Esophagus mucosa (tissue), 1 donor: ENCODE measurements at places on chromosomes 1 and 21. TPM values are rescaled to one million over a fixed set of nuclear protein-coding genes. Genes with fewer than 3 reads are reported as not detected.

DNA sequence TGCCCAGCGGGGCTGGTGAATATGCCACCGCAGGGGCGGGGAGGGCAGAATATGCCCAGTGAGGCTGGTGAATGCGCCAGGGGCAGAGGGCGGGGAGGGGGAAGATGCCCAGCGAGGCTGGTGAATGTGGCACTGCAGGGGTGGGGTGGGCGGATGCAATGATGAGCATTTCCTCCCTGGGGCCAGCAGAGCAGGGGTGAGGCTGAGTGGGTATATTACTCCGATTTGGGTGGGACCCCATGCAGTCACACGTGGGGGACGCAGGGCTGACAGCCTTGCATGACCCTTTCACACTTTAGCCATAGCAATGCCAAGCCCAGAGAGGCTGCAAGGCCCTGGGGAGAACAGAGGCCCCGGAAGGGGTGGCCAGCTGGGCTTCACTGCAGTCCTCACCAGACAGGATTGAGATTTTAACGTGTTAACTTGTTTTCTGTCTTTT lies 9.3 kb upstream of the SLX9 start:
- peak; percentile 2 for ATAC-seq

DNA sequence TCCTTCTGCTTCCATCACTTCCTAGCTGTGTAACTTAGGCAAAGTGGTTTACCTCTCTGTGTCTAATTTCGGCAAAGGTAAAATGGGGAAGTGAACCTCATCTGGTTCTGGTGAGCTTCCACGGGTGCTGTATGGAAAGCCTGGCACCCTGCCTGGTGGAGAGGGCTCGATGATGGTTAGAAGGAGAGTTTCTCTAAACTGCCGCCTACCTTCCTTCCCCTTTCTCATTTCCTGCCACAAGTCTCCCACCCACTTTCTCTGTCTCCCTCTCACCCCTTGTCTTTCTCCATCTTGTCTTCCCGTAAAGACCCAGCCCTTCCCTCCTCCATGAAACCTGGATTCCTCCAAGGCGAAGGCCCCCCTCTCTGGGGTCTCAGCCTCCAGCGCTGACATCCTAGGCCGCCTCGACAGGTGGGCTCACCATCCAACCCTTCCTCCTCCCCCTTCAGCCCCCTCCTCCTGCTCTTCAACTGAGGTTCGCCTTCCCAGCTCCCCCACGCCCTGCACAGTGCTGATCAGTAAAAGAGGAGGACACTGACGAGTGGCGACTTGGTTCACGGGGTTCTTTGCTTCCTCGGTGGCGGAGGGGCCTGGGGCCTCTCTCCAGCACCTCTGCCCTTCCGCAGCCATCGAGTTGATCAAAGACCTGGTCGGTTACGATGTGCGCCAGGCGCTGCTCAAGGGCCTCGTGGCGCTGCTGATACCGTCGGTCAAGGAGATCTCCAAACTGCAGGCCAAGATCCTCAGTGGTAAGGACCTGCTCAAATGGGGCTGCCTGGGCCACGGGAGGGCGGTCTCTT lies 7.3 kb downstream of the RNU5D-1 start:
- ATAC-seq: no peak

GRCh38 chr1:223704921-223705878 lies 7.1 kb upstream of the CAPN2 start:
- ATAC-seq: no peak

DNA sequence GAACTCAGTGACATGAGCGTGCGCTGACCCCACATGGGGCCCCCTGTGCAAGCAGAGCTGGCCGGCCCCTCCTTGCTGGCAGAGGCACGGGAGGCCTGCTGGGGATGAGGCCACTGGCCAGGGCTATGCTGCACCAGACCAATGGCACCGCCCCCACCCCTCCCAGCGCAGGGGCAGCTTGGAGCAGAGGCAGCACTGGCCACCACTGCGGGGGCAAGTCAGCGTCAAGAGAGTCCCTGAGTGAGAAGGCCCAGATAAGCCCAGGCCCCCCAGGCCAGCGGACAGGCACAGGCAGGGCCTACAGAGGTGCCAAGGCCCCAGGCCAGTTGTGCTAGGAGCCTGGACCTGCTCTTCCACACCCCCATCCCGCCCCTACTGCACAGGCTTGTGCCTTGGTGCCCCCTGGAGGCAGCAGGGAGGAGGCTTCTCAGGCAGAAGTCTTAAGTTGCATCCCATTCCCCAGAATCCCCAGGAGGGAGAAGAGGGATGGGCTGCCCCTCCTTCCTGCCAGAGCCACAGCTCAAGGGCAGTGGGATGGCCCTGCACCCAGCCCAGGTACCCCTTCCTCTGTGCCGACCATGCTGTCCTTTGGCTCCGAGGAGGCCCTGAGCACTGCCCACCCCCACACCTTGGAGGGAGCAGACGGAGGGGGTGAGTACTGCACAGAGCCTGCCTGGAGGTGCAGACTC lies 35.8 kb downstream of the EPHX1 start:
- ATAC-seq: peak; percentile 86

- ATAC-seq: no peak
Observed at GRCh38 chr1:208154040-208154439, 90.1 kb downstream of the PLXNA2 start.

DNA sequence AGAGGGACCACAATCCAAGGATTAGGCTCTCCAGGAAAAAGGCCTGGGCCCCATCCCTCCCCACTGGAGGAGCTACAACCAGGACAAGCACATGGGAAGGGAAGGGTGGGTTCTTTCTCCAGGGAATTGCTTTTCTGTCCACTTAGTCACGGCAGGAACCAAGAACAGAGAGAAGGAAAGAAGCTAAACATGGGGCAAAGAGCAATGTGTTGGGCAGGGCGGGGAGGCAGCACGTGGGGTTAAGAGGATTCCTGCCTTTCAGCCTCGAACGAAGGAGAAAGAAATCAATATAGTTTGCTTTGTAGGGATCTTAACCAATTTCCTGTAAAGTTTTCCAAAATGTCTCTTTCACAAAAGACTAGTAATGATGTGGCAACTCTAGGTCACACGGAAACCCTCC lies 21.7 kb downstream of the ERI3 start:
- no peak for ATAC-seq

DNA sequence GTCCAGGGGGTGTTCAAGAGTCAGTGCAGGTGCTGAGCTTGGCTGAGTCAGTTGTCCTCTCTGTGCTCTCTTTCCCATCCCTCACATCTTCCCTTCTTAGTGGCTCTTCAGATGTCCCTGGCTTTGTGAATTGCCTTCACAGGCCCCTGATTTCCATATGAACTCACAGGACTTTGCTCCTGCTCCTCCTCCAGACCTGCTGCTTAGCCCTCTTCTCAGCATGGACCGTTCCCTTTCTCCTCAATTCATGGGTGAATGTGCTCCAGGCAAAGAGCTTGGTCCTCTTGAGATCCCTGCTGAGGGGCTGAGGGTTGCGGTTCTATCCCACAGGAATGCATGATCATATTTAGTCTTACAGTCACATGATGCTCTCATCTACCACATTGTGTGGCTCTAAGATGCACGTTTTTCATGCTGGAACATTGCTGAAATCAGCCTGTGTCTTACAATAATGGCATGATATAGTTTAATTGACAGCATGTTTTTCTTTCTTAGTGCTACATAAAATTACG lies 30.5 kb downstream of the CACNA1E start:
- no peak for ATAC-seq

The MAN1C1 gene
- total RNA-seq: 2.6 TPM

The HPDL gene
- total RNA-seq: 1.6 TPM
